ENCODE measurements at places on chromosomes 6 and 20. TPM values are rescaled to one million over a fixed set of nuclear protein-coding genes. Genes with fewer than 3 reads are reported as not detected.

Gene COL9A1
- total RNA-seq, result not detected

Gene TLDC2
- total RNA-seq, result not detected

Gene PDE7B
- total RNA-seq, result not detected

GRCh38 chr20:45336530-45337366 lies 11.5 kb downstream of the SDC4 start:
- no peak for DNase-seq

DNA sequence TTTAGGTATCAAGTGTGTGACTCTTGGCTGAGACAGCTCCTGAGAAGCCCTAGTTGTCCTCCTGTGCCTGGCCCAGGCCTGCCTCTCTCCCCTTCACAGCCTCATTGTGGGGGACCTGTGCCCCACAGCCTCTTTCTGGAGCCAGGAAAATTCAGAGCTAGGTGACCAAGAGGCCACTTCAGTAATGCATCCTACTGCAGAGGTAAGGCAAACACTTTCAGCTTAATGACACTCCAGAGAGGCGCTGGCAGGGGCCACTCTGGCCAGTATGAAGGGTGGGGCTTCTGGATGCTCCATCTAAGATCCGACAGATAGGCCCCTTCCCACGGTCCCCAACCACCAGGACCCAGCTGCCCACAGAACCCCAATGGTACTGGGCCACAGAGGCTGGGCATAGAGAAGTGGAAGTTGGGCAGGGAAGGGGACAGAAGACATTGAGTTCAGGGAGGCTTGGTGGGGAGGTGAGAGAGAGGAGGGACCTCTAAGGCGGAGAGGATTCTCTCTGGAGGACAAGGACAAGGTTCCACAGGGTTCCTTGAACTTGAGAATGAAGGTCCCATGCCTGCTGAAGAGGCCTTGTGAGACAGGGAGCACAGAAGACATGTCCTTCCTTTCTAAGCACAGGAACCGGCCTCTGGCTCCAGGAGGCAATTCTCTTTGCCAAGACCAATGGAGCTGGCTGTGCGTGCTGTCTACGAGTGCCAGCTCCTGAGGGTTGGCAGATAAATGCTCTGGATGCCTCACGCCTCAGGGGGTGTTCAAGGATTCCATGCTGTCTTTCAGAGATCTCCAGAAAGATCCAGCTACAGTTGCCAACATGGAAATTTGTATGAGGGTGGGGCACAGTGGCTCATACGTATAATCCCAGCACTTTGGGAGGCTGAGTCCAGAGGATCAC lies 46.4 kb upstream of the TGM2 start:
- no peak for DNase-seq

DNA sequence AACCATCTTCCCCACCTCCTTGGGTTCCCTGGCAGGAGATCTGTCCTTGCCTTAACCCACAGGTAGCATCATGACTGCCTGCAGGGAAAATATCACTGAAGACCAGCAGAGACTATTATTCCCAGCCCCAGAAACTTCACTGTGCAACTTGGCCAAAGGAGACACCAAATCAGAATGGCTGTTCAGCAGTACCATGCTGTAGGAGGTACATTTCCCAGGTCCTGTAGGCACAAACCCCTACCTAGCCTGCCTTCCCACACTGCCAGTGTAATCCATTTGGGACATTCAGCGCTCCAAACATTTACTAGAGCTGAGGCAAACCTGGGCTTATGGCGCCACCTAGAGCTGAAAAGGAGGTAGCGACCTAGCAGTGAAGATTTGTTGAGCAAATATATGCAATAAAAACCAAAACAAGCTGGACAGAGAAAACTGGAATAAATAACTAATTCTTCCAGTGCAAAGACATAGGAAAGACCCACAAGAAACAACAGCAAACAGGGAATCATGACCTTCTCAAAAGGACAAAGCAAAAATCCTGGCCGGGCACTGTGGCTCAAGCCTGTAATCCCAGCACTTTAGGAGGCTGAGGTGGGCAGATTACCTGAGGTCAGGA lies 60.3 kb downstream of the VTA1 start:
- peak; percentile 28 for DNase-seq

GRCh38 chr6:66245231-66245630 lies 538.2 kb upstream of the EYS start:
- DNase-seq, result no peak

GRCh38 chr6:5622276-5623005 lies 361.1 kb downstream of the FARS2 start:
- no peak for DNase-seq

- DNase-seq, result peak; percentile 66
Measured at GRCh38 chr6:9126878-9127560, 691.7 kb upstream of the SLC35B3 start.

DNA sequence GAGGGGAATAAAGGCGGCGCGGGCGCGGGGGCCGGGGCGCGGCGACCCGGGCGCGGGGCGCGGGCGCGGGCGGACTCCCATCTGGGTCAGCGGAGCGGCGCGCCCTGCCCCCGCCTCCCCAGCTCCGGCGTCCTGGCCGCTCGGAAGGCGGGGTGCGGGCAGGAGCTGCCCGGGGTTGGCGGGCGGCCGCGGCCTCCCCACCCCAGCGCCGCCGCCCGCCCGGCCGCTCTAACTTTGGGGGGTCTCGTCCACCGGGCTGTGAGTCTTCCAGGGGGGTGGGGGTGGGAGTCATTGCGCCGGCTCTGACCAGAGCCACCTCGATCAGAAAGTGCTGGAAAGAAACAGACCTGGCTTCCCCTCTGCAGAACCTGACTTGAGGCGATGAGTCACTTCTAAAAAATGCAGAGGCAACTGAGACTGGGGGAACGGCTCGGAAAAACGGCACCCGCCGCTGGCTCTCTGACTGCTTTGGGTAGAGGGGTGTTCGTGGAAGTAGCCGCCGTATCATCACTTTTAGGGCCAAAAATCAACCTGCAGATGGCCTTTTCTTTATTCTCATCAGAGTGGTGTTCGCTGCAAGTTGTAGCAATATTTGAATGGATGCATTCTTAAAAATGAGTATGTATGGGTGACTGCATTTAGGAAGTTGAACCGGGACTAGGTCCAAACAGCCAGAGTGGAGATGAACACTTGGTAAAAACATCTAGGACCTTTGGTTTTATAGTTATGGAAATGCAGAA lies 667 bp downstream of the CAP2 start:
- DNase-seq, result peak; percentile 90

DNA sequence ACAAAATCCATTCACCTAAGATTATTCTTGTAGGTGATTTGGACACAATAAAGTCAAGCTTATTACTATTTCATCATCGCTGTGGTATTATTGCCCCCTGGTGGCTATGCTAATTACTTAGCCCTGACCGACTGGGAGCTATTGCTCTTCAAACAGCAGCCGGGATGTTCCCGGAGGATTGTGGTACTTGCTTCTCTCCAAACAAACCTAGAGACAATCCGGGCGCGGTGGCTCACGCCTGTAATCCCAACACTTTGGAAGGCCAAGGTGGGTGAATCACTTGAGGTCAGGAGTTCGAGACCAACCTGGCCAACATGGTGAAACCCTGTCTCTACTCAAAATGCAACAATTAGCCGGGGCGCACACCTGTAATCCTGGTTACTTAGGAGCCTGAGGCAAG lies 15.4 kb upstream of the STMND1 start:
- DNase-seq, result peak; percentile 75

DNA sequence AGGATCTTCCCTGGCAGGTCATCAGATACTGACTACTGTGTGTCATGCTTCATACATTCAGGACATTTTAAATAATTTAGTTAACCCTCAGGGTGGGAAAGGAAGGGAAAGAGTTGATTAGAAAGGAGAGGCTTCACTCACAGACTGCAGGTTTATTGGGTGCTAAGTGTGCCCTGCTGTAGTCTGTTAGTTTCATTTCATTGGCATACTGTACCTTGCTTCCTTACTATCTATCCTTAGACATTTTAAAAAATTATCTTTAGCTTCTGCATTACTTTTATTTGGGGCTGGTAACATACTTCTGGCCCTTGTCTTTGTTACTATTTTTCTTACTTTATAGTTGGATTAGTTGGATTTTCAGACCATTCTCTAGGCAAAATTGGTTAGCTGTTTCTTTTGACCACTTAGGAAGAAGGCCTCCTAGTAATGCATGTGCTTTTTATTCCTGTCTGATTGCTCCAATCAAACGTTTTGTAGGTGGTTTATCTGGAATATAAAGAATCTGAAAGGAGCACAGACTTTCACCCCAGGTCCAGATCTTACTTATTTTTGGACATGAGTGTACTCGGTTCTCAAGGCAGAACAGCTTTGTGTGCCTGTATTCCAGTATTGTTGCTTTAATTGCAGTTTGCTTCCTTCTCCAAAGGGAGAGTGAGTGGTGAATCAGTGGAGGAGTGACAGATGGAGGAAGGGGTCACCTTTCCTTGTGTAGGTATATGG lies 82.7 kb upstream of the PRDM1 start:
- no peak for DNase-seq

DNA sequence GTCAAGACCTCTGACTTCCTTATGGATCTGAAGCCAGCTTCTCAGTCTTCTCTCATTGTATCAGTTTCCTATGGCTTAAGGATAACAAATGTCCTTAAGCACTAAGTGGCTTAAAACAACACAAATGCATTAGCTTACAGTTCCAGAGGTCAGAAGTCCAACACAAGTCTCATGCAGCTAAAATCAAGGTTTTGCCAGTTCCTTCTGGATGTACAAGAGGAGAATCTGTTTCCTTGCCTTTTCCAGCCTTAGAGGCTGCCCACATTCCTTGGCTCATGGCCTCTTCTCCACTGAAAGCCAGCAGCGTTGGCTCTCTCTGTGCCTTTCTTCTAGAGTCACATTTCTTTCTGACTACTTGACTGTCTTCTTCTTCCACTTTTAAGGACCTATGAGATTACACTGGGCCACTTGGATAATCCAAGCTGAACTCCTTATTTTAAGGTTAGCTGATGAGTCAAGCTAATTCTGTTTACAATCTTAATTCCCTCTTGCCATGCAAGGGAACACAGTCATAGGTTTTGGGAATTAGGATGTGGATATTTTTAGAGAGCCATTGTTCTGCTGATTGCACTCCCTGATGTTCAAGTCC lies 179.0 kb downstream of the BCAS1 start:
- no peak for DNase-seq

- no peak for DNase-seq
Measured at GRCh38 chr6:133833949-133834359, 55.0 kb upstream of the TCF21 start.
